Right lung (tissue), 10 donors: ENCODE measurements at places on chromosomes 3 and 15. TPM values are rescaled to one million over a fixed set of nuclear protein-coding genes. Genes with fewer than 3 reads are reported as not detected.

Gene ACTRT3
- 2.1 TPM for polyA plus RNA-seq

Gene P2RY14
- polyA plus RNA-seq: 6.4 TPM

Gene KIF23
- polyA plus RNA-seq: 26.3 TPM

Gene GUCA1C
- not detected for polyA plus RNA-seq

Gene CPNE9
- 0.27 TPM for polyA plus RNA-seq

Gene THSD4
- polyA plus RNA-seq: 27.2 TPM

Gene LIPC
- 0.24 TPM for polyA plus RNA-seq
